ENCODE measurements at places on chromosomes 3 and 15.

DNA sequence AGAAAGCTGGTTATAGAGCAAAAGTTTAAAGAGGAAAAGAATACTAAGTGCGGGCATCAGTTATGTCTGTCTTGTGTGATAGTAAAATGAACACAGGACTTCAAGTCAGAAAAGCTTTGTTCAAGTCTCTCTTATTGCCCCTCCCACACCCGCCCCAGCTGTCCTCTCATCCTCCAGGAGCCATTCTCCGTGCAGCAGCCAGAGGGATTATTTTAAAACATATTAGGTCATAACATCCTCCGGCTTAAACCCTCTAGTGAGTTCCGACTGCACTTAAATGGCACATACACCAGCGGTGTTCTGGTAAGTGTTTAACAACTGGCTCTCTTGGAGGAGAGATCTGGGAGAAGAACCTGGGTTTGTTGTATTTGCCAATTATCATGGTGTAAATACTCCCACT lies 104.8 kb upstream of the TNFAIP8L3 start:
- DNase-seq: no peak

DNA sequence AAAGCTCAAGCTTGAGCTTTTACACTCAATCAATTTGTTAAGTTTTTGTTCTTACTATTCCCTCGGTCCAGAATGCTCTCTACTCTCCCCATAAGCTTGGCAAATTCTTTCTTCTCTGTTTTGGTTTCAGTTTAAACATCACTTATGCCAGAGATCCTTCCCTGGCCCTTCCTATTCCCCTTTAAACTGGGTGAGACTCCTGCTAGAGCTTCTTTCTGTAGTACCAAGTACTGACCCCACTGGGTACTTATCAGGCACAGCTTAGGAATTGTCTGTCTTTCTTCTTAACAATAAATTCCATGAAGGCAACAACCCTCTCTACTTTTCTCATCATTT lies 76.7 kb upstream of the PHLDB2 start:
- DNase-seq: no peak

GRCh38 chr3:32448686-32449474 lies 53.8 kb downstream of the CMTM6 start:
- no peak for DNase-seq

- DNase-seq: no peak
Observed at GRCh38 chr15:61702224-61703020, 357.8 kb downstream of the VPS13C start.

GRCh38 chr3:172853921-172854666 lies 103.6 kb downstream of the ECT2 start:
- no peak for DNase-seq

All from GM18507 (cell line).